Stimulated activated CD8-positive, alpha-beta memory T cell treated with anti-CD3 and anti-CD28 coated beads, Interleukin-4, amount 100 ng/mL, for 1 hour (primary cell): ENCODE measurements at places on chromosomes 1 and 21.

- no peak for DNase-seq
Observed at GRCh38 chr1:26132128-26132833, 20.7 kb downstream of the PDIK1L start.

GRCh38 chr1:12409681-12410080 lies 179.9 kb downstream of the VPS13D start:
- no peak for DNase-seq

GRCh38 chr1:91770667-91771268 lies 115.2 kb downstream of the TGFBR3 start:
- no peak for DNase-seq

GRCh38 chr1:204696606-204697005 lies 11.1 kb upstream of the LRRN2 start:
- no peak for DNase-seq

- no peak for DNase-seq
Observed at GRCh38 chr1:101187297-101187696, 49.5 kb upstream of the S1PR1 start.

DNA sequence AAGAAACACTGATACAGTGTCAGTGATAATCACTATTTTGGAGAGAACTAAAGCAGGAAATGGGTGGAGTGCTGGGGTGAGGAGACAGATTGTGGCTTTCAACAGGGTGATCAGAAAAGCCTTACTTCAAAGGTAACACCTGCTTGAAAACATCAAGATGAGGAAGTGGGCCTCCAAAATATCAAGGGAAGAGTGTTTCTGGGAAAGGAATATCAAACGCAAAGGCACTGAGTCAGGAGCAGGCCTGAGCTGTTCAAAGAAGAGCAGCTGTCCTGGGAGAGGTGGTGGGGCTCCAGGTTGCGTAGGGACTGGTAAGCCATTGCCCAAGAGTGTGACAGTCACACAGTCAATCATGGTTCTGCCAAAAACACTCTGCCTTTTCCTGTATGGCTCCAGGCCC lies 47.1 kb upstream of the ATP1A1 start:
- no peak for DNase-seq

DNA sequence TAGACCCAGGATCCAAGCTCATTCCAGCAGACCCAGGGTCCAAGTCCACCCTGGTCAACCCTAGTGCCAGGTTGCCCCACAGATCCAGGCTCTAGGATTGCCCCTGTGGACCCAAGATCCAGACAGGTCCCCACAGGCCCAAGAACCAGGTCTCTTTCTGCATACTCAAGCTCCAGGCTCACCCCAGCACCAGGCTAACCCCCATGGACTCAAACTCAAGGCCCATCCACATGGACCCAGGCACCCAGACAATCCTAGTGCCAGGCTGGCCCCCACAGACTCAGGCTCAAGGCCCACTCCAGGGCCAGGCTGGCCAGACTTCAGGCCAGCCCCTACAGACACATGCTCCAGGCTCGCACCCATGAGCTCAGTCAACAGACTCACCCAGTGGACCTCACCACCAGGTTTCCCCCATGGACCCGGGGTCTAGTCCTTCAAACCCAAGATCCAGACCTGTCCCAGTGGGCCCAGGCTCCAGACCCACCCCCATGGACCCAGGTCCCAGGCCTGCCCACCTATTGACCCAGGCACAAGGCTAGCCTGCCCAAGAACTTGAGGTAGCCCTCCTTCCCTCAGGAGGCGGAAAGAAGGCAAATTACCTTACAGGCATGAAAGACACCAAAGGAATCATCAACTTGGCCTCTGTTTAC lies 124.4 kb downstream of the SMYD3 start:
- no peak for DNase-seq

- no peak for DNase-seq
Observed at GRCh38 chr1:14913482-14914177, 239.9 kb upstream of the TMEM51 start.

GRCh38 chr21:14706712-14707510 lies 160.8 kb upstream of the SAMSN1 start:
- no peak for DNase-seq

- no peak for DNase-seq
Observed at GRCh38 chr1:34792868-34793727, at the start of gene GJA4. Gene GJA4, plus strand, starts transcription at chr1:34792999. Its CDS starts 1,215 bp downstream, at chr1:34794214.

GRCh38 chr1:54585181-54586066 lies 37.4 kb downstream of the ACOT11 start:
- no peak for DNase-seq

DNA sequence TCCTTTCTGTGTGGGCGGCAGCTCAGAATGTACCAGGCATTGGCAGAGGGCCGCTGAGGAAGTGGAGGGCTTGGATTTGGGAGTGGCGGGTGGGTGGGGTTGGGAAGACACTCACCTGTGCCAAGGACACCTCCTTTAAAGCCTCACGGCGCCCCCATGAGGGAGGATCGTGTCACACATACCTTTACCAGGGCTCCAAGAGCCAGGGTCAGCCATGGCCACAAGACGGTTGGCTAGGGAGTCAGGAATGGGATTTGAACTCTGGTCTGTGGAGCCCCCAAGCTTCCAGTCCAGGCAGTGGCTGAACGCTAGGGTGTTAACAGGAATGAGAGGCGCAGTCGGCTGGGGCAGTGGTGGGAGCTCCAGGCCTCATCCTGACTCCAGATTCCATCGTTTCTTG lies 4.6 kb downstream of the NBL1 start:
- no peak for DNase-seq

DNA sequence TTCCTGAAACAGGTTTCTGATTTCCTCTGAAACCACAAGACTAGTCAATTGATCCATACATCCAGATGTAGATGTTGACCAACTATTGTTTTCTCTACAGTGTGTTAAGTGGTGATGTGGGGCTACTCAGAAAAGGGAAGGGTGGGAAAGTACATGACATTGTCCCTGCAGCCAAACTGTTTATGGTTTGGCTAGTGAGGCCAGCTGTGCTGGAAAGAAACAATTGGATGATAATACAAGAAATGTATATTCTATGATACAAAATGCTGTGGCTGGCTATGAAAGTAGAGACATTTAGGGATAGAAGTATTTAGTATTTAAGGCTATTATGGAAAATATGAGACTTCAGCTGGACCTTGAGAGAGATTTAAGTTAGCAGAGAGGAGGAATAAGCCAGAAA lies 244.5 kb downstream of the ADGRL2 start:
- no peak for DNase-seq

- DNase-seq, result no peak
Observed at GRCh38 chr1:104195395-104195794, 445.7 kb downstream of the AMY1C start.

DNA sequence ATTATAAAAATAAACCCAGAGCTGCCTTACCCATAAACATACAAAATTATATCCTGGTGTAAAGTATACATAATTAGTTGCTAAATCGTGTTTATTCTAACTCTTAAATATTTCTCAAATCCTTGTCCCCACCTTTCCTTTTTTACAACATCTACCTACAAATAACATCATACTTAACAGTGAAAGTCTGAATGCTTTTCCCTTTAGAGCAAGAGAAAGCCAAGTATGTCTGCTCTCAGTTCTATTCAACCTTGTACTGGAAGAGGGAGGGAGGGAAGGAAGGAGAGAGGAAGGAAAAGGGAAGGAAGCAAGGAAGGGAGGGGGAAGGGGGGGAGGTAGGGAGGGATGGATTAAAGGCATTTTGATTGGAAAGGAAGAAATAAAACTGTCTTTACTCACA lies 14.6 kb downstream of the DOCK7 start:
- no peak for DNase-seq

DNA sequence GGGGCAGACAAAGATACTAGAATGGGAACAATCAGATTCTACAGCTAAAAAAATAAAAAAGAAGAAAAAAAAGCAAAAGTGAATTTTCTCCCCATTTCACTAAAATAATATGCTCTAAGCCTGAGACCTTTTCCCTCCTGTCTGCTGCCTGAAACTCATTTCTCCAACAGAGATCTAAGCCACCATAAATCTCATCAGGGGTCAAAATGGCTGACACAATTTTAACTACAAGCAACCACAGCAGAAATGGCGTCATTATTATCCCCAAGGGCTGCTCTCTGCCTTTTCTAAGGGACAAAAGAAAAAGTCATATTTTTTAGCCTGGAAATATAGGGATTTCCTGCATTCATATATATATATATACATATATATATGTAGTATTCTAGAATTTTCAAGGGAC lies 183.7 kb upstream of the CAMK1G start:
- no peak for DNase-seq

- no peak for DNase-seq
Observed at GRCh38 chr1:17274186-17275170, 25.6 kb downstream of the PADI3 start.

GRCh38 chr21:44958471-44959191 lies 18.8 kb downstream of the SLX9 start:
- DNase-seq, result no peak

GRCh38 chr1:45802343-45803298 lies 791 bp upstream of the MAST2 start:
- no peak for DNase-seq

DNA sequence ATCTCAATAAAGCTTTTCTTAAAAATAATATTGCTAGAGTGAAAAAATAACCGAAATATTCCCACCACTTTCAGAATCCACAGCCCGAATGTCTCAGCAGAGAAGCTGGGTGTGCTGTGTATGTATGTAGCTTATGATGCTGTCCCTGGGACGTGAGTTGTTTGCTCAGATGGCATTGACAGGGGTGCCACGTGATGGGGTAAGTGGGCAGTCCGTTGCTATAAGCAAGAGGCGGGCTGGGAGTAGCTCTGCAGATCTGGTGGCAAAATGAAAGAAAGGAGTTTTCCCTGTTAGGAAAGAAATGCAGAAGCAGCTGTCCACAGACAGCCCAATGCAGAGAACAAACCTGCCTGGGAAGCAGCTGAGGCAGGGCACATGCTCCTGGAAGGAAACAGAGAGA lies 3.8 kb upstream of the FAM20B start:
- DNase-seq, result no peak

- DNase-seq, result no peak
Observed at GRCh38 chr21:45302082-45303061, 14.7 kb upstream of the POFUT2 start.

DNA sequence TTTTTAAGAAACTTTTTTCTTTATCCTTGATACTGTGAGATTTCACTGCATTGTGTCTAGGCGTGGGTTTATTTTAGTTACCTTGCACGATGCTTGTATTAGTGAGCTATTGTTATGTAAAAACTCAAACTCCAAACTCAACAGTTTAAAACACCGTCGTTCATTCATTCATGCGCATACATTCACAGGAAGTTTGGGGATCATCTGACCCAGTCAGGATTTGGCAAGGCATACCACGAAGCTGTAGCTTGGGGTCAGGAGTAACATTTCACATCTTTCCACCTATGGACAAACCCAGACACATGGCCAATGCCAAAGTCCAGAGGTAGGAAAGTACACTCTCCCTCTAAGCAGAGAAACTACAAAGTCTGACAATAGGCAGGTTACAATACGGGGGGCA lies 324.6 kb upstream of the CHRM3 start:
- DNase-seq, result no peak

DNA sequence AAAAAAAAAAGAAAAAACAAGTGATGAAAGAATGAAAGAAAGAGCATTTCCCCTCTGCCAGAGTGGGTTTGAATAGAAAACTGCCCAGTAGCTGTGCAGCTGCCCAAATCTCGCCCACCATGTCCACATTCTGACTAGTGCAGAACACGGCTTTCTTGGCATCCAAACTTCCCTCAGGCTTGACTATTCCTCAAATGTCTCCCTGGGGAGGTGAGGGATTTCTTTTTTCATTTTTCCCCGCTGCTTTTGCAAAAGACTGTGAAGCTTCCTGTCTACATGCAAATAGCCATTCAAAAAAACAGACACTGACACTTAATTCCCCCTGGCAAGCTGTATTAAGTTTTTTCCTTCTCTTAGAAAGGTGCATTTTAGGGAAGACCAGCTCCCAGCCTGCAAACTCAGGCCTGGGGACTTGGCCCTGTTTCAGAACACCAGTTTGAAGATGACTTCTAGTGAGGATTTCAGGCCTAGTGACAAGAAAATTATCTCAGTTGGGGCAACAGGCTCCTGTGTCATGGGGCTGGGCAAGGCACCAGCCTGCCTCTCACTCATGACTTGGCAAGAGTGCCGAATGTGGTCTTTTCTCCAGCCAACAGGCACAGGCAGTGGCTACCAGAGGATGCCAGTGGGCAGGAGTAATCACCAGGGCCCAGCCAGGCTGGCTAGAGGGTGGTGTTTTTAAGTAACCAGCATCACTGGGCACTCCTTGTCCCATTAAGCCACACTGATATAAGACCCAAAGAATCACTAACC lies 178.1 kb upstream of the NFIA start:
- no peak for DNase-seq

DNA sequence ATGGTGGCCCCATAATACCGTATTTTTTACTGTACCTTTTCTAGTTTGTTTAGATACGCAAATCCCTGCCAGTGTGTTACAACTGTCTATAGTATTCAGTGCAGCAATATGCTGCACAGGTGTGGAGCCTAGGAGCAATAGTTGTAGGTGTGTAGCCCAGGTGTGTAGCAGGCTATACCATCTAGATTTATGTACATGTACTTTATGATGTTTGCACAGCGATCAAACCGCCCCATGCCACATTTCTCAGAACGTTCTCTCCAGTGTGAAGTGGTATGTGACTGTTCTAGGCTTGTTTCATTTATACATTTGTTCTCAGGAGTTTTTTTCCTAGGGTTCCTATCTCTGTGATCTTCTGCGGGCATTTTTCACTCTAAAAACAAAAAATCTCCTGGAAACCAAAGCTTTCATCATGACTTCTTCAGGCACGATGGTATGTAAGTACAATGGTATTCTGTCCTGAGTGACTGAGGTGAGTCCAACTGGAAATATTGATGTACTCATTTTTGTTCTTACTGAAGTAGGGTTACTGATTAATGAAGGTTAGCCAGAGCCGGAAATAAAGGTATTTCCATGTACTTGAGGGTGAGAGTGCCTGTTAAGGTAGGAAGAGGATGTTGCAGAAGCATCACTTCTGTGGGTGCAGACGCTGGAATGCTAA lies 153.0 kb downstream of the GABPA start:
- no peak for DNase-seq

DNA sequence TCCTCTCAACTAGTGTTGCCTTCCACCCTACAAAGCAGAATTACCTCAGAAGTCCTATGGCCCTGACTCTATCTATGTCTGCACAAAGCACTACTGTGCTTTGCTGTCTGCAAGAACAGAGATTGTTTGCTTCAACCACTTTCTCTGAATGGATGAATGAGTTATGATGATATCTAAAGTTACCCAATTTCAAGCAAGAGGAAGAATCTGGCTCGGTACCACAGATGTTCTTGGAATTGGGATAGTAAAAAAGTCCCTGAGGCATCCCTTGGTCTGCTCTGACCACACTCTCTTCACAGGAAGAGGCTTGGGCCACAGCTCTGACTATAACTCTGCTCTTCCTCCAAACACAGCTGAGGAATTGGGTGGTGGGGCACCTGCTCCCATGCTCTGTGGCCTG lies 31.2 kb downstream of the MTARC1 start:
- DNase-seq, result no peak

DNA sequence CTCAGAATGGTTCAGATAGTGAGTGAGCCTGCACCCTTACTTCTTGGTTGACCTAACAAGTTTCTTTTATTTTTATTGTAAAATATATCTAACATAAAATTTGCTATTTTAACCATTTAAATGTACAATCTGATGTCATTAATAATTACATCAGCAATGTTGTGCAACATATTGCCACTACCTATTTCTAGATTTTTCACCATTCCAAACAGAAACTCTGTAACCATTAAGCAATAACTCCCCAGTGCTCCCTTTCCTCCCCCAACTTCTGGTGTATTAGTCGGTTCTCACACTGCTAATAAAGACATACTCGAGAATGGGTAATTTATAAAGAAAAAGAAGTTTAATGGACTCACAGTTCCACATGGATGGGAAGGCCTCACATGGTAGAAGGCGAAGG lies 76.2 kb upstream of the TENT5C start:
- DNase-seq, result no peak

GRCh38 chr21:41777951-41778815 lies 11.3 kb upstream of the RIPK4 start:
- DNase-seq, result no peak
